Thymus (tissue), 14 donors: ENCODE measurements at places on chromosomes 12 and 14. TPM values are rescaled to one million over a fixed set of nuclear protein-coding genes. Genes with fewer than 3 reads are reported as not detected.

DNA sequence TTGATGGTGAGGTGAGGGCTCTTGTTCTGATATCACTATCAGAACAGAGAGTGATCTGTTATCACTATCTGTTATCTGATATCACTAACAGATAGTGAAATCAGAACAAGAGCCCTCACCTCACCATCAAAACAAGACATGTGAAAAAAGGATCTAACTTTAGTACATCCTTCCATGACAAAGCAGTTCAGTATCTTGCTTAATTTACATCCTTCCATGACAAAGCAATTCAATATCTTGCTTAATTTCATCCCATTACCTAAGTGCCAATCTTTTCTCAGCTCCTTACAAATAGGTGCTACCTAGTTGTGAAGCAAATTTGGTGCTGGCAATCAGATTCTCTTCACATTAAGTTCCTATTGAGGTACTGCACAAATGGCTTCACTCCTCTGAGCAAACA, 1865.6 kb upstream of the FLRT2 start:
- no peak for DNase-seq

DNA sequence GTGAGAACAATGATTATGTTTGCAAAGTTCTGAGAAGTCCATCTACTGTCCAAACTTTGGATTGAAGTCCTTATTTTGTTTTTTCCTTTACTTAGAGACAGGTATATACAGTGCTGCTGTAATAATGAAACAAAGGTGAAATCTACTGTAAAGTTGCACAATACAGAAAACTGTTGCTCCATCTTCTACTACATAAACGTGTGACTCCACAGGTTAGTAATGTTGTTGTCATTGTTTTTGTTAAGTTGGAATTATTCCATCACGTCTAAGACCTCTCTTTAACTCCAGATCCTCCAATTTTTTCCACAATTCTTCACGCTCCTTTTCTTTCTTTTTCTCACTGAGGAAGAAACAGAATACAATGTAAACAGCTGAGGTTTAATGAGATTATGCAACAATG, 57.0 kb upstream of the GPHB5 start:
- DNase-seq: no peak

GRCh38 chr12:102388469-102388868, 91.9 kb downstream of the IGF1 start:
- DNase-seq: no peak

DNA sequence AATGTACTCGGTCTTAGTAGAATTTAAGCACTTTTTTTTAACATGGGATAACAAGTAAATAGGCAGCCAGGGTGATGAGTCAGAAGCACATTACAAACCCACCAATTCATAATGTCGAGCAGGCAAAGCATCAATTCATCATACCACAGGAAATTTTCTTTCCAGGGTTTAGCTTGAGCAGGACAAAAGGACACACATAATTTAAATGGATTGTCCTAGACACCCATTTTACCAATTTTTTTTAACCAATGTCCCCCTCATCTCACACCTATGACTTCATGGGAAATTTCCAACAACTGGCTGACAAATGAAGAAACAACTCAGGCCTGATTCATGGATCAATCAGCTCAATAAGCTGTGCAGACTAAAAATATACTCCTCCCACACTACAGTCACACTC, 58.8 kb upstream of the FOXG1 start:
- DNase-seq: no peak

GRCh38 chr12:4421590-4422031, 24.0 kb downstream of the FGF6 start:
- DNase-seq: no peak

DNA sequence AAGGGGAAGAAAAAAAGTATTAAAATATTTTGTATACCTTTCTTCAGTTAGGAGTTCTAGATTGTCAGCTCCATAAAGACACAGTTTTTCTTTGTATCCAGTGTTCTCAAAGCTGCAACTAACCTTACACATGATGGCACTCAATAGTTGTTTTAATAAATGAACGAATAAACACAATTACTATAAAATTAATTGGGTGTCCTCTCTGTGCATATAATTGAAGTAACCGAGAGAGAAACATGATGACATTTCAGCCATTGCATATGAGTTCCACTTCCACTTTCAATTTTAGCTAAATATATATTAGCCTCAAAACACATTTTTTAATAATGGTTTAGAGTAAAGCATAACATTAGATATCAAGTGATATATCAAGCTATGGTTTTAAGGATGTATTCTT, 671.2 kb downstream of the LRFN5 start:
- no peak for DNase-seq

DNA sequence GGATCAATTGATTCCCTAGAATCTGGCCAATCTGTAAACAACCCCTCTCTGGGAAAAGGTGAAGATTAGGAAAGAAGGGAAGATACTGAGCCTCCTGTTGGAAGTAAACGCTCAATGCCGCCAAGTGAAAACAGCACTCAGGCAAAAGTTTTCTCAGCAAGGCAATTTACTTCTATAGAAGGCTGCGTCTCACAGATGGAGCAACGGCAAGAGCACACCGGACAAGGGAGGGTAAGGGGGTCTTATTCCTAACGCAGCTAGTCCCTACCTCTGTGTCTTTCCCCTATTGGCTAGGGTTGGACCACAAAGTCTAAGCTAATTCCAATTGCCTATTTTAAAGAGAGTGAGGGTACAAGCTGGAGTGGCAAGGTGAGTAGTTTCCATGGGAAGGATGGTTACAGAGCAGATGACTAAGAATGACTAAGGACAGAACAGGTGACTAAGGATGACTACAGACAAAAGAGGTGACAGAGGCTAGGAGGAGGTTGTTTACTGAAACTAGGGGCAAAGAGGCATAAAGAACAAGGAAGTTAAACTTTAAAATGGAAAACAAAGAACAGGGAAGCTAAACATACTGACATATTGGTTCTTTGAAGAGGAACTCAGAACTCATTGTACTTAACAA, 5.6 kb upstream of the TTC9 start:
- DNase-seq: no peak

The PRICKLE1 gene
- 1.4 TPM for total RNA-seq

The LRRC10 gene
- 0.05 TPM for total RNA-seq
